ENCODE measurements at places on chromosomes 3 and 15. TPM values are rescaled to one million over a fixed set of nuclear protein-coding genes. Genes with fewer than 3 reads are reported as not detected.

DNA sequence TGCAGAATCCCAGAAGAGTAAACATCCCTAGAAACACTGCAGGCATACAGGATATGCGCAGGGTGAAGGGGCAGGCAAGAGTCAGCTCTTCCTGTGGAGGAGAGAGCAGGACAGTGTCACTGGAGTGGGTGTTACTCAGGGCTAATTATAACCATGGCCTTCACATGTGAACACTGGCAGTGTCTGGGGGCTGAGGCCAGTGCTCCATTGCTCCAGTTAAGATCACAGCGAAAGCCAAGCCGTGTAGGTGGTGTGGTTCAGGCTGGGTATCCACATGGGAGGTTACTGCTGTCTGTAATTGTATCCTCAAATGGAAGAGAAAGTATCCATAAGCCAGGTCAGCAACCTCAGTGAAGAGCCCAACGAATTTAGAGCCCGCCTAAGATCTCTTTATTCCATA lies 84.6 kb downstream of the MESD start:
- H3K27me3 ChIP-seq = no peaks in the 10 kb centered on the region
- H3K4me1 ChIP-seq = no peaks in the 10 kb centered on the region
- no peaks in the 10 kb centered on the region for H3K36me3 ChIP-seq
- H3K4me3 ChIP-seq = no peak overlapping the region
- no peak for DNase-seq

- H3K27ac ChIP-seq = no peak overlapping the region
- H3K36me3 ChIP-seq = no peaks in the 10 kb centered on the region
- no peaks in the 10 kb centered on the region for H3K27me3 ChIP-seq
- DNase-seq = no peak
- H3K4me1 ChIP-seq = no peaks in the 10 kb centered on the region
Observed at GRCh38 chr3:43865887-43866528, 175.3 kb downstream of the ABHD5 start.

DNA sequence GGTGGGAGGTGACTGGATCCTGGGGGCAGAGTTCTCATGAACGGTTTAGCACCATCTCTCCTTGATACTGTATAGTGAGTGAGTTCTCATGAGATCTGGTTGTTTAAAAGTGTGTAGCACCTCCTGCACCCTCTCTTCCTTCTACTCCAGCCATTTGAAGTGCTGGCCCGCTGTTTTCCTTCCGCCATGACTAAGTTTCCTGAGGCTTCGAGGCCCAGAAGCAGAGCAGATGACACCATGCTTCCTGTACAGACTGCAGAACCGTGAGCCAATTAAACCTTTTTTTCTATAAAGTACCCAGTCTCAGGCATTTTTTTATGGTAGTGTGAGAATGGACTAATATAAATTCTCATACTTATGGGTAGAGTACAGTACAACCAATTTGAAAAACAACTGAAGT lies 123.6 kb upstream of the BHLHE40 start:
- DNase-seq = no peak
- no peaks in the 10 kb centered on the region for H3K27me3 ChIP-seq
- H3K4me3 ChIP-seq = no peak overlapping the region
- H3K36me3 ChIP-seq = no peaks in the 10 kb centered on the region

DNA sequence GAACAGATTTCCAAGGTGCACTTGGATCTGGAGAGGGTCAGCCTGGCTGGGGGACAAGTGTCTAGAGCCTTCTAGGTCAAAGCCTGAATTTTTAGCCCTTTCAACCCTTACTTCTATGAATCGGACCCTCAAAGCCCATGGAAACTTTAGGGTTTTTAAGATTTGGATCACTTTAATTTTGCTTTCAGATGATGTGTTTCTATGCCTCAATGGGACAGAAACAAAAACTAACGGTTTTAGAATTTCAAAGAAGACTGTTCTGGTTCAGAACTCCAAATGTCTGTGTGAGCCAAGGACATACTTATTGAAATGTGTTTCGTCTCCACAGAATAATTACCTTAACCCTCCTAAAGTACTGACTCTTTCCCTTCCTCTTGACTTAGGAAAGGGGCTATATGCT lies 266.7 kb downstream of the LRTM1 start:
- no peaks in the 10 kb centered on the region for H3K27me3 ChIP-seq
- no peaks in the 10 kb centered on the region for H3K36me3 ChIP-seq
- no peak for DNase-seq

TNFAIP8L3 gene
- 0.67 TPM for total RNA-seq

All from H1 (cell line).